T follicular helper cell (primary cell): ENCODE measurements at places on chromosomes 7 and 10.

GRCh38 chr7:80362010-80362618, 149.8 kb downstream of the GNAT3 start:
- DNase-seq: no peak

GRCh38 chr10:52598936-52599335, 173.6 kb downstream of the MBL2 start:
- no peak for DNase-seq

DNA sequence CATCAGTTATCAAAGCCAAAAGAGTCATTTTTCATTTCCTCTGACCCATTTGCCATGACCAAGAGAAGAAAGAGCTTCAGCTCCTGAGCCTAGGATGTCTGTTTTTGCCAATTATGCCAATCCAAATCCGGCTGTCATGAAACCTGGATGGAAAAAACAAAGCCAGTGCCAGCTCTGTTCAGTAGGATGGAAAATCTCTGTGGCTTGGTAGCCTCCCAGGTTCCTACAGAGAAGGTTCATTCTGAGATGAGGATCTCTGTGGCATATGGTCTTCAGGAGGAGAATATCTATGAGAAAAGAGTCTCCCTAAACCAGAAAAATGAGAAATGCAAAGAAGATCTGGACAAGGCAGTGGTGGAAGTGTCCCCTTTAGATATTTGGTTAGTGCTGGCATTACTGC, 475.4 kb downstream of the CNTNAP2 start:
- DNase-seq: no peak

GRCh38 chr7:13279854-13280435, 592.5 kb downstream of the ARL4A start:
- DNase-seq: no peak

DNA sequence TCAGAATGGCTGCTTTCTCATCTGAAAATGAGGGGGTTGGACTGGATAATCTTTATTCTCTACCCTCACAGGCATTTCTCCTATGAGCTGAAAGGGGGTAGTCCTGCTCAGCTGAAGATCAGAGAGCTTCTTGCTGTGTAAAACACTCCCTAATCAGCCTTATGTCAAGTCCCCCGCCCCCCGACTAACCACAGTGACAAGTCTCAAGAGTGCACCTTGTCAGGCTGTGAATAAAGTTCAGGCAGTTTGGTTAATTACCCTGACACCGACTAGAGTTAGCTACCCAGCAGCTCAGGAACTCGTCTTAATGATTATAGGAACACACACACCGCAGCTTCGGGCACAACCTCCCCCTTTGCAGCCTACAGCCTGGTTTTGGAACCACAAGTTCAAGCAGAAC, 513.7 kb downstream of the RPS24 start:
- DNase-seq: no peak

DNA sequence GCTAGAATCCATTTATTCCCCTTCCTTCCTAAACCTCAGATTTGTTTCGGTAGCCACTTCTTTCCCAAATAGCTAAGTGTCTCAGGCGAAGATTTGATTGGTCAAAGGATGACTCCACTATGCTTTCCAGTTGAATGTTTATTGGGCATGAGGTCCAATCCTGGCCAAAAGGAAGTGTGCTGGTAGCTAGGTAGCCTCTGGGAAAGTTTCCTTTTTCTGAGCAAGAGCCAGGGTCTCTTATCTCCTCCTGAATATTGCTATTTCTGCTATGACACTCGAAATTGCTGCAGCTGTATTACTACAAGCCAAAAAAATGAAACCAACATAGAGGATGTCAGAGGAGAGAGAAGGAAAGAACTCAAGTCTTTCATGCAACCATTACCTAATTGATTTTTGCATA, 53.4 kb upstream of the MKX start:
- DNase-seq: no peak

DNA sequence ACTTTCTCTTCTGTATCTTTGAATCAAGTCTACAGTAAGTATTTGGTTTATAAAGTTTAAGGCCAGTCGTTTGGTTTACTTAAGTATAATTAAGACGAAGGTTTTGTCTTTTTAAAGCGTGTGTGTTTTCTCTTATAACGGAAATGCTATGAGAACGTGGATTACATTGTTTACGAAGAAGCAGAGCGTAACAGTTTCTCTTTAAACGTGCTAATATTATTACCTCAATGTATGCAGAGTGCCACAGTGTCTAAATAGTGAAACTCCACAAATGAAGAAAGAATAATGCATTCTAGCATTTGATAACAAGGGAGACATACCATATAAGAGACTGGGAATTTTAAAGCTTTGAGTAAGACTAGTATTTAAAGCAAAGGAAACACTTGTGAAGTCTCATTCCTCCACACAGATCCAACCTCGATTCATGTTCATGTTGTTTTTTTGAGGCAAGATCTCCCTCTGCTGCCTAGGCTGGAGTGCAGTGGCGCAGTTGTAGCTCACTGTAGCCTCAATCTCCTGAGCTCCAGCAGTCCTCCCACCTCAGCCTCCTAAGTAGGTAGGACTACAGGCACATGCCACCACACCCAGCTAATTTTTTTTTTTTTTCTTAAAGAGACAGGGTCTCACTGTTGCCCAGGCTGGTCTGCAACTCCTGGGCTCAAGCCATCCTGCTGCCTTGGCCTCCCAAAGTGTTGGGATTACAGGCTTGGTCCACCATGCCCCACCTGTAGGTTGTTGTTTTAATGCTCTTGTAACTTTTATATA, 75.1 kb downstream of the ANKRD61 start:
- DNase-seq: peak; percentile 10

DNA sequence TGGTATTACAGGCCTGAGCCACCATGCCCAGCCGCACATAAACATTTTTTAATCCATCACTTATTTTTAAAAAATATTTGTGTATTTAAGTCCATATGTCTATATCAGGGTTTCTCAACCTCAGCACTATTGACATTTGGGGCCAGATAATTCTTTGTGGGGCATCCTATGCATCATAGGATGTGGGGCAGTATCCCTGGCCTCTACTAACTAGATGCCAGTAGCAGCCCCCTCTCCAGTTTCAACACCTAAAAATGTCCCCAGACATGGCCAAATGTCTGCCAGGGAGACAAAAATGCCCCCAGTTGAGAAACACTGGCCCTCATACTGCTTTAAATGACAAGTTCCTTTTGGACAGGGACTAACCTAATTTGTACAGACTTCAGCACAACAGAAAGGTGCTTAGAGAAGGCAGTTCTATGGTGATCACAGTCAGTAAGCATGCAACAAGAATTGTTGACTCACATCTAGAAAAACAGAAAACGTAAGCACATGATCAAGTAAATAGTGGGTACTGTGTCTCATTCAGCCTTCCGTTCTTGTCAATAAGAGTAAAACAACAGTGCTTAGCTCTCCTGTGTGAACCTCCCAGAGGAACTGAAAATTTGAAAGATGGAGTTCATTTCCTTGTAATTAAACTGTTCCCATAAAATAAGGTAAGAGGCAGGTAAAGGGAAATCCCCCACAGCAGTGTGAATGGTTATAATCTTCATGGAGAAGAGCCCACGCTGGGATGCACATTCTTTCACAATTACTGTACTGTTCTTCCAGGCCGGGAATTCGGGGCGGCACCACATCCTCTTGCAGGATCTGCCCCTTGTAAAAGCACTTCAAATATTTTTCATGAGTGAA, 17.3 kb upstream of the ADRB1 start:
- no peak for DNase-seq

DNA sequence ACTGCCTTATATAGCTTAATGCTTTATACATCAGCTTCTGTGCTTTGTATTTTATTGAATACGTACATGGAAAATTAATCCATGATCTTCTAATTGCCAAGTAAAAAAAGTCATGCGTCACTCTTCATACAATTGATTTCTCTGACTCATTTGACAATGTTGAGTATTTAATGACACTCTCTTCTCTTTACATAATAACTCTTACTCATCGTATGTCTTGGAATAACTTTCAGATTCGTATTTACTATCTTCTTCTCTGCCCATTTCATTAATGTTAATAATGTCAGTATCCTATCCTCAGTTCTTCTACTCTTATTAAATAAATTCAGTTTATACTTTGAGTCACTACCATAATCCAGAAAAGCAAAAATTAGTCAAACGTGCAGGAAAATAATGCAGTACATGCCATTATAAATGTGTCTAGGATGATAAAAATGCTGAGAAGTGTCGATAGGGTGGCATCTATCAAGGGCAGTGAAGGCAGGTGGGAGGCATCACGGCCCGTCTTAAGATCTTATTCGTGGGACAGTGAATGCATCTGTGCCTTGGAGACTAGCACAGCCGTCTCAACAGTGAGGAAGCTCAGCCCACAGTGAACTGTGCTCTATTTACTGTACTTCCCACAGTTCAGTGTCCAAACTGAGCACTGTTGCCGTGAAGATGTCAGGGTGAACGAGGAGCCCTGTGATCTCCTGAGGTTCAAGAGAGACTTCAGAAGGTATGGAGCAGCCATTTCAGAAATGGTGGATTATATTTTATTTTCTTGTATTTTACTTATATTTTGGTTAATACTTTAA, 39.8 kb upstream of the AKR1E2 start:
- DNase-seq: no peak
